Activated CD8-positive, alpha-beta memory T cell treated with anti-CD3 and anti-CD28 coated beads for 4 hours (primary cell): ENCODE measurements at places on chromosomes 1 and 21.

DNA sequence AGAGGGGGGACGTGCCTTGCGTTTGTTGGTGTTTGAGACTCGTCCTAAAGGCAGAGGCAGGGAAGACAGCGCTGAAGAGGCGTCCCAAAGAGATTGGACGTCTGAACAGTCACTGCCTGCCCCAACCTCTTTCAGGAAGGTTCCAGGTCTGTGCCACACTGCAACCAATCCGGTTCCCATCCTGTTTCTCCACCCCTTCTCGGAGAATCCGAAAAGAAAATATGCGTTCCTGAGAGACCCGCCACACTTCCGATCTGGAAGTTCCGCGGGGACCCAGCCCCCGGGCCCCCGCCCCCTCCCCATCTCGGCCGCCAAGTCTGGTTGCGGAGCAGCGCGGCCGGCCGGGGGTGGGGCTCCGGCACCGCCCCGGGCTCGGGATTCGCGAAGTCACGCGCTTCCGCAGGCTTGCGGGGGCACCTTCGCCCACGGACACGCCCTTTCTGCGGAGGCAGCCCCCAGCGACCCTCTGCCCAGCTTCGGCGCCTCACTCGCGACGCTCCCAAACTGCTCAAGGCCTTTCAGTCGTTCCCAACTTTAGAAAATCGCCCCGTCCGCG is 124.5 kb upstream of the DPYD start:
- DNase-seq: no peak

DNA sequence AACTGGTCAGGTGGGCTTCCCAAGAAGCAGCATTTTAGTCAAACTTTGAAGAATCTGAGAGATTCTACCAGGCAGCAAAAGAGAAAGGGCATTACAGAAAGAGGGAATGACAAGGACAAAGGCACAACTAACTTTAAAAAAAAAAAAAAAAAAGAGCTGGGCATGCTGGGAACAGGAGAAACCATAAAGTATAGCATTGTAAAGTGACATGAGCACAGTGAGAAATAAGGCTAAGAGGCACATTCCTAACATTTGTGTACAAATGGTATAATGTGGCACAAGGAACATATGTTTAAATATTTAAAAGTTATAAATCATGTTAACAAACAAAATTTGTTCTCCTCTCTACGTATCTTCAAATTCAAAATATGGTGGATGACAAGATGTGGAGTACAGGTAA is 69.6 kb downstream of the CLCA4 start:
- no peak for DNase-seq

DNA sequence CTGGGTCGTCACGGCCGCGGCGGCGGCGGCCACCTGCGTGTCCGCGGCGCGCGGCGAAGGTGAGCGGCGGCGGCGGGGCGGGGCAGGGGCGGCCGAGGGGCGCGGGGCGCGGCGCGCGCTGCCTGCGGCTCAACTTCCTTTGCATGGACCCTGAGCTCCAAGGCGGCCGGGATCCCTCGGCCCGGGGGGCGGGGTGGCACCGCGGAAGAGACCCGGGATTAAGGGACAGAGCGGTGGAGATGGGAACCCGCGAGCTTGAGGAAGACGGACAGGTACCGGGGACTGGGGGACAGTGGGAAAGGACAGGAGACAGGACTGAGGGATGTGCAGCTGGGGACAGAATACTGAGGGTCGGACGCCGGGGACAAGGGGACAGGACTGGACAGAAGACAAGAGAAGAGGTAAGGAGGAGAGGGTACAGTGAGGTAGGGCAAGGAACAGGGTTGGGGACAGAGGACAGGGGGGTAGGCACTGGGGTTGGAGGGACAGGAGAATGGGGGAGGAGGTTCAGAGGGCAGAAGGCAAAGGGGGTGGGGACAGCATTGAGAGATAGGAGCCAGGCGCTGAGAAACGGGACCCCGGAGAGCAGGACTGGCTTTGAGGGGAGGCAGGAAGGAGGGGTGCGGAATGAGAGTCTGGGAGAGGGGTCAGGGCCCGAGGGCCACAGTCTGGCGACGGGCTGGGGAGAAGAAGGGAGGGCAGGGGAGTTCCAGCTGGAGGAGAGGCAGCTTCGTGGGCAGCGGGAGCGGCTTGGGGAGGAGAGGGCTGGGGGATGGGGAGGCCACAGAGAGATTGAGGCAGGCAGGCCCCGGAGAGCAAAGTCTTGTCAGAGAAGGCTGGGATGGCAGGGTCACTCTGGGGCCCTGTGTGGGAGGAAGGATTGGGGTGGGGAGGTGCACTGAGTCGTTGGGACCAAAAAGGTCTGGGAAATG is 648 bp downstream of the EPHA8 start:
- DNase-seq: no peak

GRCh38 chr1:180842052-180842451 is 70.6 kb upstream of the KIAA1614 start:
- DNase-seq: no peak

- DNase-seq: no peak
Measured at GRCh38 chr1:164569866-164570265, 10.9 kb downstream of the PBX1 start.

DNA sequence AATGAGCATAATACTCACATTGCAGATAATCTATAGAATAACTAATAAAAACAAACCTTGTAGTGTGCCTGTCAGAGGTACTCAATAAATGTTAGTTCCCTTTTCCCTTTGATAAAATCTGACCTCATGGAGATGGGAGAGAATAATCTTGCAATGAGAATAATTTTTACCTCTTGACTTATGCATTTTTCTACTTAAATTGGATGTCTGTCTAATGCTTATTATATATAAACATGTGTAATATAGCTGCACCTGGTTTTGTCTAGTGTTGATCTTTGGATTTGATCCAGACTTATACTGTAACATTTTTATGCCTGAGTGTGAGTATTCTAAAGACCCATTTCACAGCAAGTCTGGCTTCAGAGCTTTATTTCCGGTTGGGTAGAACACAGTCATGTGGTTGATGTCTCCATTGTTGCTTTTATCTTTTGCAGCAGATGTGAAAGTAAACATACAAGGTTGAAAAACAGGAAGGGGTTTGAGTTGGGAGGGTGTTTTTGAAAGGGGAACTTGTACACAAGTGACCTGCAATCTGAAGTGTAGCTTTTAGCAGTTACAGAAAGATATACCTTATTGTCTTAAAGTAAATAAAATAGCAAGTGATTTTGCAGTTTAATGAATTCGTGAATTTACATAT is 12.4 kb downstream of the EPB41 start:
- no peak for DNase-seq

GRCh38 chr1:207282058-207282457 is 39.4 kb upstream of the CD55 start:
- no peak for DNase-seq

DNA sequence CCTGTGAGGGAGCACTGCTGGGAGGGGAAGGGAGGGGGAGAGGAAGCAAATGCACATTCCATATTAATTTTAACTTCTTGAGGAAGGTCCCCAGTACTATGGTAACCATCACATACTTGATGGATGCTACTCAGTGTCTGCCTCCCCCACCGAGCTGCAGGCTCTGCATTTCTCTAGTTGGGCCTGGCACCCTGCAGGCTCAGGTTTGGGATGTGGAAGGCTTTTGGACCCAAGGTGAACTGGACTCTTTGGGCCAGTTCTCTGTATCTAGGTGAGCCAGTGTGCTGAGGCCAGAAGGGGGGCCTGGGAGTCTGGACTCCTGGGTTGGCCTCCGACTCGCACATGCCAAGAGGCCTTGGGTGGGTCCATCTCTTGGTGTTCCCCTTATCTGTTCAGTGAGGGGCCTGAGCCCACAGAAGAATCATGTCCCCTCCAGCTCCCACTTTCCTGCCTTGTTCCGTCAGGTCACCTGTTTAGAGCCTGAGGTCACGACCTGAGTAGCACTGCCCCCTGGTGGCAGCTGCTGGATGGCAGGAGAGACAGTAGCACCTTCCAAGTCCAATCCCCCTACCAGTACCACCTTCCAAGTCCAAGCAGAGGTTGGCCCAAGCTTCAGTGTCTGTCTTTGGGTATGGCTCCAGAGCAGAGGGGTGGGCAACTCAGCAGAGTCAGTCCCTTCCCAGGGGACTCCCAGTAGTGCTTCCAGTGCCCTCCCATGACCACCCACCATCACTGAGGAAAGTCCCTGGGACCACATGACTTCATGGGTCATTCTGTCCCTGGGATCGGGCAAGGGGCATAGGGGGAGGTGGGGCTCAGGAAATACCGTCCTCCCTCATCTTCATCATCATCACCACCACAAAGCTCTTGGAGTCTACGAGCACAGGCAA is 241.8 kb downstream of the TRABD2B start:
- DNase-seq: peak; percentile 13

- DNase-seq: no peak
Measured at GRCh38 chr1:224513383-224513782, 78.8 kb upstream of the WDR26 start.

DNA sequence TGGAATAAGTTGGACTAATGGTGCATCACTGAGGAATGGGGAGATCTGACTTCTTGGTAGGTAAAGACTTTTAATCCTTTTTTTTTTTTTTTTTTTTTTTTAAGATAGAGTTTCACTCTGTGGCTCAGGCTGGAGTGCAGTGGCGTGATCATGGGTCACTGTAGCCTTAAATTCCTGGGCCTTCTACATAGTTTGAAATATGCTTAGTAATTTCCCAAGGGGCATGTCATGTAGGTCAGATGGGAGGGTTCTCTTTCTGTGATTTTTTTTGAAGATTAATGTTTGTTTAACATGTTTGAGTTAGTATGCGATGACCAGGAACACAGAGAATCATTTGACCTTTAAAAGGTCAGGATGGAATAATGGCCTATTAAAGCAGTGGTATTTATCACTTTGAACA is 129.1 kb downstream of the S1PR1 start:
- no peak for DNase-seq

DNA sequence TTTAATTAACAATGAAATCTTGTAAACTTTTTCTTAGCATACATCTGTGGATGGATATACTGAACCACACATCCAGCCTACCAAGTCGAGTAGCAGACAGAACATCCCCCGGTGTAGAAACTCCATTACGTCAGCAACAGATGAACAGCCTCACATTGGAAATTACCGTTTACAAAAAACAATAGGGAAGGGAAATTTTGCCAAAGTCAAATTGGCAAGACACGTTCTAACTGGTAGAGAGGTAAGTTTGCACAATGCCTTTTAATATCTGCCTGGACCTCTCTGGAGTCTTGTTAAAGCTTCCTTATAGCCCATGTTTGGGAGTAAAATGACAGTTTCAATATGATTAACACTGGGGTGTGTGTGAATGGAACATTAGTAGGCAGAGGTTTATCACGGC is 51.4 kb downstream of the MARK1 start:
- no peak for DNase-seq

GRCh38 chr1:18722270-18722669 is 91.6 kb downstream of the PAX7 start:
- no peak for DNase-seq

DNA sequence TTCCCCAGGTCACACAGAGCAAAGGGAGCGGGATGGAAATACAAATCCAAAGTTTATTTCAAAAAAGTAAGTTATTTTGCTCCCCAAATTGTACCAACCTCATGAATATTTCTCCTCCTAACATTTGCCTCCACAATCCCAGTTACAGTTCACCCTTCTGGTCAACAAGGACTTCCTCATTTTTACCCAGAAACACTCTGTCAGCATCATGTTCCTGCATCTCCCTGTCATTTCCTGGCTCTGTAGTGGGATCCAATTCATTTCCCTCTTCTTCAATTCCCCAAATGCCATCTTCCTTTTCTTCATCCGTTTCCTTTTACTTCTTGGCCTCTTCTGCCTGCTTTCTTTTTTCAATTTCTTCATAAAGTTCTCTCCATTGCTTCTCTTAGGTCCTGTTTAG is 32.0 kb upstream of the EPS15 start:
- DNase-seq: no peak

DNA sequence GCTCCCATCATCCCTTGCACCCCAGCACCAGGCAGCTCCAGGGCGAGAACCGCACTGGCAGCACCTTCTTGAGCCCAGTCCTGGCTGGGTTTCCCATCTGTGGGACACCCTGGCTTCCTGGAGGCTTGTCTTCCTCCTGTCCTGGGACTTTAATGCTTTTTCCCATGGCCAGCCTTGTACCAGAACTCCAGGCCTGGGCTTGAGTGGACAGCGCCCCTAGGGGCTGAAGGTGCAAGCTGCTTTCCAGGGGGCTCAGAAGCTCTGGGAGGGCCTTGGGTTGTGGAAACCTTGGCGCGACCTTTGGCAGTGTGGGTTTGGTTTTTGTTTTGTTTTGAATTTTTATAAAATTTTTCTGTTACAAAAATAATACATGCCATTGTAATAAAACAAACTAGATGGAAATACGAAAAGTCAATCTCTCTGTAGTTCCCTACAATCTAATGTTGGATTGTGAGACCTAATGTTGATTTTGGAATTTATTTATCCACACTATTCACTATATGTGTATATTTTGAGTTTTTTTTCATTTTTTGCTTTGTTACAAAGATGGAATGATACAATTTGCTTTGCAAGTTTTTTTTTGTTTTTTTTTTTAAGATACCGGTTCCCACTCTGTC is 33.8 kb upstream of the RPL11 start:
- no peak for DNase-seq
